Nephron progenitor cell (in vitro differentiated cells): ENCODE measurements at places on chromosomes 16 and 17.
A peak's percentile ranks its signal among the peaks of the same experiment; 100 is the strongest.

DNA sequence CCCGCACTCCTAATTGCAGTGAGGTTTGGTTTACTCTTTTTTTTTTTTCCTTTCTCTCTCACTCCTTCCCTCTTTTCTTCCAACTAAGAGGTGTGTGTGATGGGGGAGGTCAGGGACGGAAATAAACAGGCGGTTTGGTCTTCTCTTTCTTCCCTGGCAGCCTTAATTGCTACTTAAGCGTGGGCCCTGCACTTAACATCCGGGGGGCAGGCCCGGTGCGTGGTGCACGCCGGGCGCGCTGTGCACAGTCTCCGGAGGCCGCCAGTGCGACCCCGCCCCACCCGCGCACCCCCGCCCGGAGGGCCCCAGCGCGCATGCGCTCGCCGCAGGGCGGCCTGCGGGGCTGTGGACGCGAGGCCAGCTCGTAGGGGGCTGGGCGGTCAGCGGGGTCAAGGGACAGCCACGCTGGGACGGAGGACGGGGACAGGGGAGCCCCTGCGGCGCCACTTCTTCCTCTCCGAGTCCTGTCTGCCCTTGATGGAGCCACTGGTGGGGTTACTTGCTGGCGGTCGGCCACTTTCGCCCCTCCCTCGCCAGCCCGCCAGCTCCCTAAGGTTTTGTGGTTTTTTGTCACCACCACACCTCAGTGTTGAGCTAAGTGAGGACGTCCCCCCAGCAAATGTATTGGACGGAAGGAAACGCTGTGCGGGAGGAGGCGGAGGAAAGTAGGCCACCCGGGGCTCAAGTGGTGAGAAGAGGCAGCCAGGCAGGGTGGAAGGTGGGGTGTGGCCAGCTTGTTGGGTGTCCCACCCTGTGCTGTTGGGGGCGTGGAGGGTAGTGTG is 120.9 kb downstream of the MRM1 start:
- H3K4me3 ChIP-seq = peak overlapping the region; percentile 78
- peak; percentile 86 for DNase-seq
- peaks cover 54% of the 10 kb centered on the region for H3K4me1 ChIP-seq
- H3K36me3 ChIP-seq = no peaks in the 10 kb centered on the region
- peak overlapping the region; percentile 73 for H3K27ac ChIP-seq

DNA sequence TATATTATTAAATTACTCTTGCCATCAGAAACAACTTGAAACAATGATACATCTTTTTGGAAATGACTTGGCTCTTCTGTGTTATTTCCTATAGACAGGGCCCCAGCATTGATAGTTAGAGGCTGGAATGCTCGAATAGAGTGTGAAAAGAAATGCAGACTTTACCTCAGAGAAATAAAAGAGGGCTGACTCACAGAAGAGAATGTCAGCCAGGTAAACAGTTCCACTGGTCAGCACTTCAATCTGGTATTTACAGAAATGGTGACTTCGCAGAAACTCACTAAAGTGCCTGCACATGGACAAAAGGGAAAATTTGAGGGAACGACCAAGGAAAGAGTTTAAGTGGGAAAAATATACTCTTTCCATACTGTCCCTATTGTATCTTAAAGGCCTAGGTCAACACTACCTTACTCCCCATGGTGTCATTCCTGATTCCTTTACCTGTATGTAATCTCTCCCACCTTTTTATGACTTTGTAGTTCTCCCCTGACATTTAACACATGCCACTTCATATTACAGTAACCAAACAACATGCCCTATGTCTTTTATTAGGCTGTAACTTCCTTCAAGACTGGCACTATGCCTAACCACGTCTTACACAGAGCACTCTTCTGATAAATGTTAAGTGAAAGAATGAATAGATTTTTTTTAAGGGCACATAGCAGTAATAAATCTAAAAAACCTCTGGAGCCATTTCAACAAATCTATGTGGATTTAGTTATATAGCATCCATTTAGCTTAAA is 36.7 kb downstream of the AKAP10 start:
- DNase-seq = no peak
- H3K4me1 ChIP-seq = no peaks in the 10 kb centered on the region
- no peak overlapping the region for H3K27ac ChIP-seq
- no peaks in the 10 kb centered on the region for H3K27me3 ChIP-seq

- H3K36me3 ChIP-seq = no peaks in the 10 kb centered on the region
- no peak within 1 kb of the TSS for H3K4me3 ChIP-seq
- no peak within 1 kb of the TSS for H3K27ac ChIP-seq
- DNase-seq = no peak
Measured at GRCh38 chr17:3385869-3386816, at the start of gene OR3A2. OR3A2 (minus strand) TSS chr17:3386308.

DNA sequence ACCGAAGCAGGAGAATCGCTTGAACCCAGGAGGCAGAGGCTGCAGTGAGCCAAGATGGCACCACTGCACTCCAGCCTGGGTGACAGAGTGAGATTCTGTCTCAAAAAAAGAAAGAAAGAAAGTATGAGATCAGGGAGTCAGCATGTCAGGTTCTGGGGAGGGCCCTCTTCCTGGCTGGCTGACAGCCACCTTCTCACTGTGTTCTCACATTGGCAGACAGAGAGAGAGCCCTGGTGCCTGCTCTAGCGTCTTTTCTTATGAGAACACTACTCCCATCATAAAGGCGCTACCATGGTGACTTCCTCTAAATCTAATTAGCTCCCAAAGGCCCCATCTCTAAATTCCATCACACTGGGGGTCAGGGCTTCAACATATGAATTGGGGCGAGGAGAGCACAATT is 27.6 kb upstream of the RBBP6 start:
- H3K4me3 ChIP-seq = no peak overlapping the region
- no peak for DNase-seq
- H3K27me3 ChIP-seq = peaks cover 19% of the 10 kb centered on the region
- no peaks in the 10 kb centered on the region for H3K36me3 ChIP-seq
- H3K27ac ChIP-seq = no peak overlapping the region
- no peaks in the 10 kb centered on the region for H3K4me1 ChIP-seq

DNA sequence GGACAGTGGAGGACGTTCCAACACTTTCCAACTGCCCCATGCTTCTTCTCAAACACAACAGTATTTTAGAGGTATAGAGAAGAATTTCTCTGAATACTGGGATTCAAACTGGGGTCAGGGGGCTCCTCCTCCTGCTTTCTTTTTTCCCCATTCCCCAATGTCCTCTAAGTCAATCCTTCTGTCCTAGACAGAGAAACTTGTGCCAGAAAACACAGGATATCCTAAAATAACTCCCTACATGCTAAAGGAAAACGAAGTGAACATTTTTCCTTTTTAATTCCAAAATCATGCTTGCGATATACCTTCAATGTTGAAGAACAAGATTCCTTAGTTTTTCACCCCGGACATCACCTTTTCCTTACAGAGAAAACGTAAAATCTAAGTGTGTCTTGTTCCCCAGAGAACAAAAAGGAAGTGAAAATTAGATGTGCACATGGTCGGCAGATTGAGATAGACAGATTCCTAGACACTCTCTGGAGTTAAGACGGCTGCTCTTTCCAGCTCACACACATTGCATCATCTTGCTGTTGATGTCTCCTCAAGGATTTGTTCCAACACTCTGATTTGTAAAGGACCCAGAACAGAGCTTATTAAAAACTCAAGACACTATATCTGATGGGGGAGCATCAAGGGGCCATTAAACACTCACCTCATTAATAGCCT is 228.2 kb downstream of the GRIN2A start:
- peaks cover 17% of the 10 kb centered on the region for H3K4me1 ChIP-seq
- DNase-seq = no peak
- H3K27ac ChIP-seq = no peak overlapping the region
- peaks cover 37% of the 10 kb centered on the region for H3K27me3 ChIP-seq
- no peak overlapping the region for H3K4me3 ChIP-seq

DNA sequence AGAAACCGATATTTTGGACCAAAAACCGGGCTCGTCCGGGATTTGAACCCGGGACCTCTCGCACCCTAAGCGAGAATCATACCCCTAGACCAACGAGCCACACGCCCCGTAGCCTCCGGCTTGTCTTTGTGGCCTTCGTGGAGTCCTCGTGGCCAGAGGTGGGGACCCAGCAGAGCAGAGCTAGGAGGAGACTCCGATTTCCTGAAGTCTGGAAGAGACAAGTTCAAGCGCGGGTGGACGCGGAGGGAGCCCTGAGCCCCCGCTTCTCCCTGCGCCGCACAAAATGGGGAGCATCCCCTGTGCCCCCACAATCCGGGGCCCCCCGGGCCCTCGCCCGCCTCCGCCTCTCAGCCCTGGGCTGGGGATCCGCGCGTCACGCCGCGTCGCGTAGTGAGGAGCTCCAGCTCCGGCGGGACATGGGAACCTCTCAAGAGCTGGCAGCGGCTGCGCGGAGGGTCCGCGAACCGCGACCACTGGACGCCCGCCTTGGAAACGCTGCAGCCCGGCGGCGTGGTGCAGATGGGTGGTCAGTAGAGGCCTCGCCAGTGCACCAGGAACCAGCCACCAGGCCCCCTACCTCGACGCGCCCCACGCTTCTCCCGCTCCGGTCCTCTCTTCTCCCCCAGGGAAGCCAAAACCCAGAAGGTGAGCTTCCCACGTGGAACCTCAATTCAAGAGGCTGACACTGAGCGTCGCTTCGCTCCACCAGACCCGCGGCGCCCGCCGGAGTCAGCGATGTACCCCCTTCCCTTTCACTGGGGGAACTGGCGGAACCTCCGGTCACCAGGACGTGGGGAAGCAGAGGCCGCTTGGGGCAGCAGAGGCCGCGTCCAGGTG is 5.2 kb upstream of the OR1F1 start:
- H3K27ac ChIP-seq = no peak overlapping the region
- H3K27me3 ChIP-seq = peaks cover 94% of the 10 kb centered on the region
- peaks cover 17% of the 10 kb centered on the region for H3K4me1 ChIP-seq
- DNase-seq = peak; percentile 74

DNA sequence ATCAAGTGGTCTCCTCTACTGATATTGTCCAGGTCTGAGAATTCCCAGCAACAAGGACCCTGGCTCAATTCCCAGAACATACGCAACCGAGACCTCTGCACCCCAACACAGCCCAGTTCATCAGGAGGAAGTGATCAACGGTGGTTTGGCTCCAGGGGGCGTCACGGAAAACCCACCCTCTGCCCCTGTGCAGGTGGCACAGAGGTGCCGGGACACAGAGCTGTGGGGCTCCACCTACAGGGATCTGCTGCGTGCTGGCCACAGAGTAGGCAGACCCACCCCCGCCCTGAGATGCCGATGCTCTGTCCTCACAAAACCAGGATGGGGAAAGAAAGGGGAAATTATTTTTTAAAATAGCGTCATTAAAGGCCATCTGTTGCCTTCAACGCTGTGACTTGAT is 69.6 kb downstream of the LMF1 start:
- peaks cover 54% of the 10 kb centered on the region for H3K4me1 ChIP-seq
- peaks cover 14% of the 10 kb centered on the region for H3K36me3 ChIP-seq
- H3K27me3 ChIP-seq = peaks cover 10% of the 10 kb centered on the region
- no peak for DNase-seq

DNA sequence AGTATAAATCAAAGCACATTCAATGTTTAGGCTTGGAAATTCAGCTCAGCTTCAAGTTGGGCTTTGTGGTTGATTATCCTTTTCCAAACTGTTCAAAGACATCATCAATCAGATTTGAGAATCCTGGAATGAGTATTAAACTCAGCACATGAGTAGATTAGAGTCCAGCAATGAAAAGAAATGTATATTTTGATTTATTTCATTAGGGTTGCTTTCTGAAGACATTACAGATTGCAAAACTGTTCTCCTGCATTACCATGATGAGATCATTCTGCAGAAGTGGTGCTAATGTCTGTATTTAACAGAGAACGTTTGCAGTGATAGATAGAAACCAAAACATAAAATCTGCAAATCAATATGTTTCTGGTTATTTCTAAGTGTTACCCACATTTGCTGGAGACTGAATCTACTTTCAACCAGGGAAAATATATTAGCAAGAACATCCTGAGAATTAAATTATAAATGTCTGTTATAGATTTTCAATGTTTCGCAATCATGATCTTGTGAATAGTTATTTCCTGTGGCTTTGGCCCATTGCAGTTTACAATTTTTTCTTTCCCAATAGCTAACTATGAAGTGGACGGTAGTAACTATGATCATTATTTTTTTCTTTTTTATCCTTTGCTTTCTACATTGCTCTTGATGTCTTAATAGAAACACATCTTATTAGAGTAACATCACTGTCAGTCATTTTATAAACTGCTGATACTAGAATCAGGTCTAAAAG is 1125.7 kb upstream of the GOT2 start:
- H3K4me3 ChIP-seq = no peak overlapping the region
- no peaks in the 10 kb centered on the region for H3K27me3 ChIP-seq

- no peak within 1 kb of the TSS for H3K27ac ChIP-seq
- no peaks in the 10 kb centered on the region for H3K36me3 ChIP-seq
- peak within 1 kb of the TSS; percentile 70 for H3K4me3 ChIP-seq
Measured at GRCh38 chr16:71358464-71358998, at the start of gene CALB2. CALB2 (plus strand) TSS chr16:71358723; CDS start chr16:71358793, 70 bp downstream.

DNA sequence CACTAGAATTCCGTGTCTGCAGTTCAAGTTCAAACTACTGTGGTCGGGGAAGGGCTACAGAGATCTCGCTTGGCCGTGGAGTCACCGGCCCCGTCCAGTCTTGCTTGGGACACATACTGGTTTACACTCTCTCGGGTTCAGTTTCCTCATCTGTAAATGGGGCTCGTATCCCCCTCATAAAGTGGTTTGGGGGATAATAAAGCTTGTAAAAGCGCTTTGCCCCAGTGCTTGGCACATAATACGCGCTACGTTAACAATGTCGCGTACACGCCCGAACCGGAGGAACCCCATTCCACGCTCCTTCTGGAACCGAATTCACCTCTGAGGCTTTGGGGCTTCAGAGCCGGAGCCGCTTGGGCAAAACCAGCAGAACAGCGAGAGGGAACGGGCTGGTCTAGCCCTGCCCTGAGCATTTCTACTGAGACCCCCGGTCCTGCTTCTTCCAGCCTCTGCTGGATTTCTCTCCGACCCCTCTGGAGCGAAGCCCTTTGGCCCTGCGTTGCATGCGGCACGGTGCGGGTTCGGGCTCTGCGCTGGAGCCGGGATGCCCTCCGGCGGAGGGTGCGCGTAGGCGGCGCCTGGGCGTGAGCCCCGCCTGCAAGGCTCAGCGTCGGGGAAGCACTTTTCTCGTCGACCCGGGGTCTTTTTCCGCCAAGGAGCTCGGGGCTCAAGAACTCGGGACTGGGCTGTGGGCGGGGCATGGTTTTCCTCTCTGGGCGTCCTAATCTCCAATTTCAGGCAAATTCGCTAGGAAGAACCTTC is 26.1 kb upstream of the HOXB13 start:
- H3K36me3 ChIP-seq = no peaks in the 10 kb centered on the region

DNA sequence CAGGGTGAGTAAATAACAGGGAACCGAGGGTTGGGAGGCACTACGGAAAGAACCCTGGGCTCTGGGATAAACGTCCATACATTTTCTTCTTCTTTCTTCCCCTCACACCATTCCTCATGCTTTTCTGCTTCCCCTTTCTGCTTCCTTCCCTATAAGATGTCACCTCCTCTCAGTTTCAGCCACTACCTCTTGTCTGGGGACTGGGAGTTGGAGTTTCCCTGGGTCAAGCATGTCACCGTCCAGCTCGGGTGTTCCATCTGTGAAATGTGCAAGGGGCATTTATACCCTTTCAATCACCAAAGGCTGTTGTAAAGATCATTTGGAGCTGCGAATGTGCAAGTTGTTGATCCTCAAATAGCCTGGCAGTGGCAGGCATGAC is 17.5 kb upstream of the CCL22 start:
- H3K27me3 ChIP-seq = peaks cover 24% of the 10 kb centered on the region
- peak overlapping the region; percentile 87 for H3K27ac ChIP-seq
- H3K36me3 ChIP-seq = no peaks in the 10 kb centered on the region

GRCh38 chr16:27458258-27458657 is 56.3 kb downstream of the IL21R start:
- no peak for DNase-seq
- H3K27me3 ChIP-seq = peaks cover 5% of the 10 kb centered on the region
- H3K4me3 ChIP-seq = no peak overlapping the region
- H3K36me3 ChIP-seq = peaks cover 18% of the 10 kb centered on the region
